ENCODE measurements at places on chromosomes 11 and 22.
A peak's percentile ranks its signal among the peaks of the same experiment; 100 is the strongest.

DNA sequence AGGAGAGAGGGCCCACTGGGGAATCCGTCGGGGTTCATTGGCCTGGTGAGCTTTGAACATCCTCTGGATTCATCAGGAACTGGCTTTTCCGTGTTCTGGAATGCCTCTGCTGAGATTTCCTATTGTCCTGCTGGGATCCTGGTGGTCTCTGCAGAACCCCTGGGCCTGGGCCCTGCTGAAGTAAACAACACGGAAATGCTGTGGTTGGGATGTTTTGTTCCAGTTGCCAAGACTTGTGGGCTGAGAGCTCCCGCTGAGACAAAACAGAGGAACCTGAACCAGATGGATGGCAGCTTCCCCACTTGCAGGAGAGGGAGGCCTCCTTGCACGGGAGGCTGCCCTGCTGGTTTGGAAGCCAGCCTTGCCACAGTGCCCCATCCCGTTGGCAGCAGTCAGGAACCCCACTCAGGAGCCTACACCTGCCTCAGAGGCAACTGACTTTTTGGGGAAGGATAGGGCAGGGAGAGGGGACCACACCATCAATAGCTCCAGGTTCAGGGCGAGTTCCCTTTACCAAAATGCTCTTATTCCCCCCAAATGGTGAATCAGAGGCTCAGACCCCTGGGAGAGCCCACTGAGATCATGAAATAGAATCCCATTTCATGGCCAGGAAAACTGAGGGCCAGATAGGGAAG lies 60.7 kb downstream of the LRRC32 start:
- DNase-seq: peak; percentile 49

GRCh38 chr11:102307727-102308038 lies 9.6 kb upstream of the BIRC3 start:
- no peak for DNase-seq

DNA sequence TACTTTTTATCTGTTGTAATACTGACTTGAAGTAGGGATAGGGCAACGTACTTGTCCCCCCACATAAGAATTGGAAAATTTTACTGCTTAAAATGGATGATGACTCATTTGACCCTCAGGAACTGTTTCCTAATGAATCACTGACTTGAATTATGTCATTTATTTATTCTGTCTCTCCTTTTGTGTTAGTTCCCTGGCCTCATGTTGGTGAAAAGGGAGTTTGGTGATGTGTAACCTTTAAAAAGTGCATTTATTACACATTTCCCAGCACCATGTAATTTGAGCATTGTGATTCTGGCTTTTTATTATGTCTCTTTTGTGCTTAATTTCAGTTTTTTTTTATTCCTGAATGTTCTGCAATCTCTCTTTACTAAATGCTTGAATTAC lies 20.3 kb upstream of the PGM2L1 start:
- DNase-seq: no peak

DNA sequence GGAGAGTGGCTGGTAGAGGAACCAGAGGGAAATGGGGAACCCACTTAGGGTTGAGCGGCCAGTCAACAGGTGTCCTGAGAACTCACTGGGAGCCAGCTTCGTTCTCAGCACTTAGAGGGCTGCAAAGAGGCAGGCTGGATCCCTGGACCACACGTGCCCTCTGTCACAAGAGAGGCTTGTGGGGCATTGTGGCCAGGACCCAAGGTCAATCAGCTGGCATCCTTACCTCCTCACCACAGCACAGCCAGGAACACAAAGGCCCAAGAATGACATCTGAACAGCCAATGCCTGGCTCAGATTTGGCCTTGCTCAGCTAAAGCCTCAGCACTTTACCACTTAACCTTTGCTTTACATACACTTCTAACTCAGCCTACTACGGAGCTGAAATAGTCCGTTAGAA lies 7.4 kb downstream of the MAPK8IP1 start:
- DNase-seq: no peak

- DNase-seq: peak; percentile 81
Observed at GRCh38 chr22:43945632-43946383, 9.4 kb upstream of the SAMM50 start.

- DNase-seq: no peak
Observed at GRCh38 chr11:16841984-16842383, 103.5 kb downstream of the C11orf58 start.

DNA sequence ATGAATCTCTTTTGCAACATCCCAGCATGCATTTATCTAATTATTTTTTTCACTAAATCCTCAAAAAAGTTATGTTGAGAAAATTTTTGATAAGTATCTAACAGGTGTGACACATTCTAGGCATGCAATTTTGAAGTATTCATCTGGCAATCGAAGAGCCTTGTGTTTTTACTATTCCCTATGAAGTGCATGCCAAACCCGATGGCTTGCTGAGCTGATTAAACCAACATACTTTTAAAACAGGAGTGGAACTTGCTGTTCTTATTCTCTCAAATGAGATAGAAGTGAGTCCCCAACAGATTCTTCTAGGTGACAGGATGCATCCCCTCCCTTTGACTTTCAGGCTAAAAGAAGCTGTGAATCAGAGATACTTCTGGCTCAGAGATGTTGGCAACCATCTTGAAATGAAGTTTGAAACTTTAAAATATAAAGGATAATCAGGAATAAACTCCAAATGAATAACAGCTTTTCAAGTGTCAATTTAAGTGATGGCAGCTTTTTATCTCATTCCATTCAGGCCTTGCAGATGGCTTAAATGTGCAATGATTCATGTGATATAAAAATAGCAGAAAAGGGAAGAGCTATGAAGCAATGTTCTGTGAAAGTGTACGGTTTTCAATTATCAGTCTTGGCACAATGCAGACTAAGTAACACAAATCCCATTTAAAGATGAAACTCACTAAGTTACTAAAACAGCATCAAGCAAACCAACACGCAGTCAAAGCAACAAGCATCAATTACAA lies 67.7 kb downstream of the APOL5 start:
- no peak for DNase-seq

- peak; percentile 86 for DNase-seq
Observed at GRCh38 chr11:65884716-65885092, 3.6 kb downstream of the FIBP start.

DNA sequence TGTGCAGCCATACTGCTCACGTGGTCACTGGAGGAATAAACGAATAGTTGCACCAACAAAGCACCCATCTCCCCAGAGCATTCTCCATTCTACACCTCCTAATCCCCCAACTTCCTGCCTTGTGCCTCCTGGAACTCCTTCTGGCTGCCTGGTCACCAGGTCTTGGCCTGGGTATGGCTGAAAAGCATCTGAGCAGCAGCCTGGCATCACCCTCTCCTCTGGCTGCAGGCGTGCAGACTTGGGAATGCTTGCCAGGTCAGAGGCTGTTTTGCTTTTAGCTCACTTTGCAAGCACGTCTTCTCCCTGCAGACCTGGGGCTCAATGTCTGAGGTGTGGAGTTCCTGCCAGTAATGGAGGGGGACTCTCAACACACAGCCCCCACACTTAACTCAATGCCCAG lies 33.3 kb upstream of the KCNJ11 start:
- no peak for DNase-seq

DNA sequence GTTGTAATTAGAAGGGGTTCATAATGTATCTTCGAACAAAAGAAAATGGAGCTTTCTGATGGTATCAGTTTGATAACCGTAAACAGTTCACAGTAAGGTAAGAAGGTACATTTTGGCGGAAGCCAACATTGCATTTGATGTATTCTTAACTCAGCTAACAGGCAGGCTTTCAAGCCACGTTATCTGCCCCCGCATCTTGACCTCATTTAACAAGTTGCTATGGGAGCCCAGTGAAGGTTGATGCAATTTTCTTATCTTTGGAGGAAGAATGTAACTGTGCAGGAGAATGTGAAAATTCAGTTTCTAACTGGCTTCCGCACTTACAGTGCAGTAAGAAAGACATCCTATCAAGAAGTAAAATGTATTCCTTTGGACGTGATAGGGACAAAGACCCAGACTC lies 110.6 kb downstream of the ETS1 start:
- no peak for DNase-seq

DNA sequence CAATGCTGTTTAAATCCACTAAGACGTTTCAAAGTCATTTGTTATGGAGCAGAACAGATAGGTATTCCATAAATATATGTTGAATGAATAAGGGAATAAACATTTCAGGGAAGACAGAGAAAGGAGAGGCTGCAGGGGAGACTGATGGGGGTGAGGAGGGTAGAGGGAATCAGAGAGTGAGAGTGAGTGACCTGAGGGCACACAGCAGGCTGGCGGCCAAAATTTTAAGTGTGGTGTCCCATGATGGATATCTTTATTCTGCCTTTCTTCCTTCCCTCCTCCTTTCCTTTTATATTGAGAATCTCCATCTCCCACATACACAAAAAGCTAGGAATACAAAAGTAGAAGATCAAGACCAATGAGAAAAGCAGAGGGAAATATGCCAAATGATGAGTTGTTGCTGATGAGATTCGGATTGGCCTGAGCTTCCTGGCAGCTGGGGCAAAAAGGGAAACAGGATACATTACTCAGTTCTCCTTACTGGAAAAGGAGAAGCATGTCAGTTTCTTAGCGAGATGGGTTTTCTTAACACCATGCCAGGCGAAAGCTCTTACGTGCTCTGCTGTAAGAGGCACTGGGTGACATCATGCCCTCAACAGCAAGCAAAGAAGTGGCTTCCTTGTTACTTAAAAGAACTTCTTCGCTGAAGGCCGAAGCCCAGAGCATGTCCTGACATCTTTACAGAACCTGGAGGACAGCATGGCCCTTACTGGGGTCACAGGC lies 11.2 kb upstream of the CYTH4 start:
- no peak for DNase-seq

GRCh38 chr22:50250555-50251476 lies at the start of gene HDAC10:
Gene HDAC10 (minus strand): TSS chr22:50251265. CDS start chr22:50251032, 233 bp downstream.
- peak; percentile 87 for DNase-seq

DNA sequence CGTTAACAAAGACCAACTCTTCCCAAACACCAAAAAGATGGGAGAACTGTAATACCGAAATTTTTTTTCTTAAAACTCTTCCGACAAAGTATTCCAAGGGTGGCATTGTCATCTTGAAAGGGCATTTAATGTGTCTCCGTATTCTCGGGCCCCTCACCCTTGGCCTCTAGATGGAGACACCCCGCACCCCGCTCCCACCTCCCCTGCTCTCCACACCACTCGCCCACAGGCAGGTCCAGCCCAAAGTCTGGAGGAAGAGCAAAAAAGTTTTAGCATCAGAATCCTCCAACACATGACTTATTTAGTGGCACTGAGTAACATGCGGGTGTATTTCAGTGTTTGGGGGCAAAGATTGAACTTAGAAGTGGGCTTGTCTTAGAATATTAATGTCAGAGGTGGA lies 20.7 kb downstream of the SPATA19 start:
- DNase-seq: no peak
